Neural cell (in vitro differentiated cells): ENCODE measurements at places on chromosomes 7 and 10. TPM values are rescaled to one million over a fixed set of nuclear protein-coding genes. Genes with fewer than 3 reads are reported as not detected.

Gene GHRHR
- not detected in 2 replicates for polyA plus RNA-seq

Gene KIAA1549
- 14.1 and 14.8 TPM in 2 replicates for polyA plus RNA-seq

Gene AGR3
- polyA plus RNA-seq: not detected in 2 replicates

Gene GNAT3
- polyA plus RNA-seq: not detected in 2 replicates

Gene POM121
- 5.3 and 5.9 TPM in 2 replicates for polyA plus RNA-seq

Gene KCNH2
- polyA plus RNA-seq: 24.4 and 35.5 TPM in 2 replicates

Gene TYW1
- 10.2 and 14.9 TPM in 2 replicates for polyA plus RNA-seq

Gene CALML3
- polyA plus RNA-seq: not detected in 2 replicates

Gene MAGI2
- polyA plus RNA-seq: 18.7 and 19.3 TPM in 2 replicates

Gene ASAH2
- 4.3 and 20.8 TPM in 2 replicates for polyA plus RNA-seq

Gene DPYSL4
- polyA plus RNA-seq: 116 and 143 TPM in 2 replicates

Gene AKR1C4
- not detected in 2 replicates for polyA plus RNA-seq

Gene OR6B1
- polyA plus RNA-seq: not detected in 2 replicates

Gene NYAP1
- 70.1 and 86.6 TPM in 2 replicates for polyA plus RNA-seq

Gene SEMA3E
- polyA plus RNA-seq: 0.98 and 8.2 TPM in 2 replicates

Gene NMT2
- polyA plus RNA-seq: 17.7 and 24.6 TPM in 2 replicates

Gene NDUFB8
- 407 and 483 TPM in 2 replicates for polyA plus RNA-seq

Gene NODAL
- 0.46 TPM in 1 of 2 replicates, not detected in the other for polyA plus RNA-seq

Gene FFAR4
- polyA plus RNA-seq: not detected in 2 replicates

Gene SHH
- 1.2 and 1.5 TPM in 2 replicates for polyA plus RNA-seq

Gene PAX4
- not detected in 2 replicates for polyA plus RNA-seq

Gene PNLIP
- polyA plus RNA-seq: not detected in 2 replicates

Gene PPA1
- 301 and 402 TPM in 2 replicates for polyA plus RNA-seq

Gene SPDYE16
- 0.81 and 1.2 TPM in 2 replicates for polyA plus RNA-seq

Gene SPDYE2B
- not detected in 2 replicates for polyA plus RNA-seq

Gene LRRC27
- polyA plus RNA-seq: 26.7 and 35.7 TPM in 2 replicates

Gene CCL24
- not detected in 2 replicates for polyA plus RNA-seq

Gene FRG2B
- polyA plus RNA-seq: not detected in 2 replicates

Gene SLC26A5
- polyA plus RNA-seq: not detected in 2 replicates

Gene CDHR3
- 1.6 and 2.9 TPM in 2 replicates for polyA plus RNA-seq

Gene SPAG6
- 0.36 TPM in 1 of 2 replicates, not detected in the other for polyA plus RNA-seq

Gene FGL2
- 0.10 and 0.22 TPM in 2 replicates for polyA plus RNA-seq

Gene SVIL
- 7.3 and 8.6 TPM in 2 replicates for polyA plus RNA-seq

Gene BLNK
- not detected in 2 replicates for polyA plus RNA-seq

Gene SLC18A3
- polyA plus RNA-seq: not detected in 2 replicates

Gene HOXA3
- not detected in 2 replicates for polyA plus RNA-seq

Gene ATOH7
- 2.5 and 3.0 TPM in 2 replicates for polyA plus RNA-seq

Gene TRDMT1
- polyA plus RNA-seq: 21.7 and 25.4 TPM in 2 replicates

Gene HOGA1
- polyA plus RNA-seq: not detected in 2 replicates

Gene DNAAF5
- polyA plus RNA-seq: 5.3 and 8.0 TPM in 2 replicates

Gene CYP3A5
- not detected in 2 replicates for polyA plus RNA-seq

Gene TCF7L2
- polyA plus RNA-seq: 0.48 and 1.7 TPM in 2 replicates

Gene HDAC9
- 15.9 and 16.6 TPM in 2 replicates for polyA plus RNA-seq

Gene CYP2E1
- polyA plus RNA-seq: 1.7 and 4.0 TPM in 2 replicates

Gene LIPJ
- 0.15 and 0.16 TPM in 2 replicates for polyA plus RNA-seq
